ENCODE measurements at places on chromosomes 3 and 15. TPM values are rescaled to one million over a fixed set of nuclear protein-coding genes. Genes with fewer than 3 reads are reported as not detected.

Gene STRIT1
- polyA plus RNA-seq = not detected

Gene BFSP2
- not detected for polyA plus RNA-seq

Gene CTDSPL
- polyA plus RNA-seq = 0.33 TPM

- DNase-seq = no peak
Observed at GRCh38 chr15:60195611-60196010, 191.5 kb downstream of the FOXB1 start.

GRCh38 chr15:87619161-87619960 is 637.2 kb downstream of the NTRK3 start:
- no peak for DNase-seq

DNA sequence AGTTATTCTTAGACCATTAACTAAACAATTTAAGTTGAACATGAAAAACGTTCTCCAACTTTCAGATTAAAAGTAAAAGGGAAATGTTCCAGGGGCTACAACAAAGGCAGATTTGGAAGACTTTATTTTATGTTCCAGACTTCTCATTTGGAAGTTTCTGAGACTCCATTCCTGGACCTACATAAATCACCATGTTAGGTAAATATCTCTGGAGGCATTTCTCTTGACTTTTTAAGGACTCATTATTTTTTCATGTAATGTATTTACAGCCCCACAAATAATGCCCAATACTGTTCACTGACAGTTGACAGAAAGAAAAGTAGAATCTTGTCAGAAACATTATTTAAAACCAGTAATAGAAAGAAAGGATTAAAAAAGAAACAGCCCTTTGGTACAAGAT is 352.1 kb downstream of the SLC9A9 start:
- no peak for DNase-seq

Gene SOX2
- polyA plus RNA-seq = not detected

DNA sequence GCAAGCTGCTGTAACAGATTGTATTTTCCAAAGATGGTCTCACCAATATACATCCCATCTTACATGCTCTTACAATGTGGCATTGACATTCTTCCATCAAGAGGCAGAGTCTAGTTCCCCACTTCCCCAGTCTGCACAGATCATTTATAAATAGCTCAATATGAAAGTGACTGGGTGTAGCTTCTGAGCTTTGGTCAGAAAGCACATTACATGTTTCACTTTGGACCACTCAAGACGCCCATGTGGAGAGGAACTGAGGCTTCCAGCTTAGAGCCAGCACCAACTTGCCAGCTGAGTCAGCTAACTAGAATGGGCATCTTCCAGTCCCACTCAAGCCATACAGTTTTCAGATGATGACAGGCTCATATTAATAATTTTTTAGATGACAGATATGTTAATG is 45.5 kb downstream of the GREM1 start:
- DNase-seq = no peak

GRCh38 chr15:96273317-96274086 is 57.0 kb upstream of the NR2F2 start:
- no peak for DNase-seq

GRCh38 chr3:193767353-193768069 is 174.5 kb downstream of the OPA1 start:
- no peak for DNase-seq

- DNase-seq = no peak
Observed at GRCh38 chr3:152970851-152971250, 135.9 kb downstream of the P2RY1 start.

GRCh38 chr3:29521751-29522150 is 240.9 kb downstream of the RBMS3 start:
- DNase-seq = no peak

- no peak for DNase-seq
Observed at GRCh38 chr15:31238906-31239305, 87.7 kb upstream of the KLF13 start.

- no peak for DNase-seq
Observed at GRCh38 chr15:61558172-61559136, 329.4 kb upstream of the RORA start.

GRCh38 chr3:186225603-186226002 is 116.7 kb upstream of the ETV5 start:
- no peak for DNase-seq

DNA sequence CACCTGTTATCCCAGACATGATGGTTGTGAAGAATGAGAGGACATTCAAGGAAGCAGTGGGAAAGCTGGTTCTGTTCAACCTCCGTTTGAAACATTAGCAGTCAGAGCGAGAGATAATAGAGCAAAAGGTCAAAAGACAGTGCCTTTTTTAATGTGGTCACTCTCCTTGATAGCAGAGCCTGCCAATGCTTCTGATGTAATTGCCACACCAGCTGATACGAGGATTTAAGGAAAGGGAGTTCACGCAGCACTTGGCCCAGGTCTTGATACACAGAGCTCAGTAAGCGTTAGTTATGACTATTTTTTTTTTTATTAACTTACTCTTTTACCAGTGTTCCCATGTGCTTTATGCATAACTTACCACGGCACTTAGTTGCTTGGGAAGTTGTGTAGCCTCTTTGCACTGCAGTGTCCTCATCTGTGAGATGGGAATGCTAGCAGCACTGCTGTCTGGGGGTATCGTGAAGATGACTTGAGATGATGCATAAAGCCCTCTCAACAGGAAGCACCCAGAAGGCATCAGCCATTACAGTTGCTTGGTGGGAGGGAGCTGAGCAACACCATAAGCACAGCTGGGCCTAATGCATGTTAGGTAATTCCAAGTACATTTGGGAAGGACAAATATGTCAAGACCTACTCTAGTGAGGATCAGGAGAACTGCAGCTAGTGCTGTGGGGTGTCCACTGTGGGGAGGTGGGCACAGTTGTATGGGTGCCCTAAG is 123.3 kb upstream of the RASGRP1 start:
- no peak for DNase-seq

DNA sequence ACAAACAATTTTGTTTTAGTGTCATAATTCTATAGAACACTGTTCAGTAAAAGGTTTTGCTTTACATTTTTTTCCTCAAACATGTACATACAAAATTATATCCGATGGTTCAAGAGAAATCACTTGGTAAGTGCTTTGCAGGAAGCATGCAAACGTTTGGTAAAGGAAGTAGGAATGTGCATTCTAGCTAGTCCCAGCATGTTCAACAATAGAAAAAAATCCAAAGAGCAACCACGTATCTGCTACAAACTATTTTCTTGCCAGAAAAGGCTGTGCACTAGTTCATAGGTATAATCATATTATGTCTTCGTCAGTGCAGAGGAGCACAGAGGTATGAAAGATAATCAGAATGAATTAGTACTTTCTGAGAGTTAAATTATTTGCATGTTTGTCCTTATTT is 58.0 kb downstream of the GPR160 start:
- DNase-seq = no peak

Gene RRP9
- 6.7 TPM for polyA plus RNA-seq

Gene LEKR1
- polyA plus RNA-seq = 0.33 TPM

GRCh38 chr3:144229953-144230352 is 258.3 kb downstream of the DIPK2A start:
- DNase-seq = no peak

DNA sequence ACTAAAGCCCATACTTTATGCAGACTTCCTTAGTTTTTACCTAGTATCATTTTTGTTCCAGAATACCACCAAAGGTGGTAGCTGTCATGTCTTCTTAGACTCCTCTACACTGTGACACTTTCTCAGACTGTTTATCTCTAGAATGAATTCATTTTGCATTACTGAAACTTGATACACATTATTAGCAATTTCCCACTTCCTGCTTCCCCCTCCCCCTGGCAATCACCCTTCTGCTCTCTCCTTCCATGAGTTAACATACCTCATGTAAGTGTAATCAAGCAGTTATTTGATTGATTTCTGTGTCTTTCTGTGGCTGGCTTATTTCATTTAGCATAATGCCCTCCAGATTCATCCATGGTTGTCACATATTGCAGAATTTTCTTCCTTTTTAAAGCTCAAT is 204.9 kb downstream of the STAG1 start:
- DNase-seq = no peak

Gene DUOXA2
- not detected for polyA plus RNA-seq

GRCh38 chr15:29104566-29104880 is 165.1 kb downstream of the NSMCE3 start:
- DNase-seq = no peak
